ENCODE measurements at places on chromosomes 5 and 9.

DNA sequence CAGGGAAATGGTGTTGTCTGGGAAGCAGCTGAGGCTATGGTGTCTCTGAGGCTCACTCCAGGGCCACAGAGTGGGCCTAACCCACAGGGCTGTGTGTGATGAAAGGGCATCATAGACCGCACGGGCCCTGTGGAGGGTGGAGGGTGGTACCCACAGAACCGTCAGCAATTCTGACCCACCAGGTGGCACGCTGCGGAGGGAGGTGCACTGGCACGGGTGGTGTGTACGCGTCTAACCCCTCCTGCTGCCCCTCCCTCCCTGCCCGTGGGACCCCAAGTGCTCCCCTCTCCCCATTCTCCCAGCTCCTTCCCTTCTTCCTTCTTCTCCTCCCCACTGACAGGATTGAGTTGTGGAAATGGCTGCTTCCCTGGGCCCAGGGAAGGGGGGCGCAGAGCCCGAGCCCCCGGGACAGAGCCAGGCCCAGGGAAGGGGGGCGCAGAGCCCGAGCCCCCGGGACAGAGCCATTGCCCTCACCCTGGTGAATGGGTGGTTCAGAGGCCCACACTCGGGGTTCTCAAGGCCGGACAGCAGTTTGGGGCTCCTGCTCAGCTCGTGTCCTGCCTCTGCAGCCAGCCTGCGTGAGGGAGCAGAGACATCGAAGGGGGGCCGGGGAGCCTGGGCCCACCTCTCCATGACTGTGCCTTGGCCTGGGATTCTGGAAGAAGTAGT, 6.8 kb downstream of the LCN10 start:
- H3K4me3 ChIP-seq: peak overlapping the region; percentile 41
- H3K4me1 ChIP-seq: peaks cover 53% of the 10 kb centered on the region
- DNase-seq: no peak
- H3K27ac ChIP-seq: no peak overlapping the region

- peaks cover 21% of the 10 kb centered on the region for H3K4me1 ChIP-seq
- H3K4me3 ChIP-seq: peak overlapping the region; percentile 91
- no peak overlapping the region for H3K27ac ChIP-seq
- no peak for DNase-seq
- H3K27me3 ChIP-seq: no peaks in the 10 kb centered on the region
These were observed 341 bp downstream of the MXD3 start for GRCh38 chr5:177311392-177311722.

GRCh38 chr9:136290508-136291000, 13.3 kb downstream of the CCDC187 start:
- no peak overlapping the region for H3K4me3 ChIP-seq
- no peaks in the 10 kb centered on the region for H3K36me3 ChIP-seq
- no peak for DNase-seq

GRCh38 chr5:24005384-24005783, 498.0 kb downstream of the PRDM9 start:
- no peak overlapping the region for H3K4me3 ChIP-seq
- H3K36me3 ChIP-seq: no peaks in the 10 kb centered on the region
- H3K4me1 ChIP-seq: no peaks in the 10 kb centered on the region

- H3K4me1 ChIP-seq: peaks cover 4% of the 10 kb centered on the region
- H3K36me3 ChIP-seq: no peaks in the 10 kb centered on the region
- H3K4me3 ChIP-seq: no peak overlapping the region
- H3K27ac ChIP-seq: no peak overlapping the region
- H3K27me3 ChIP-seq: peaks cover 12% of the 10 kb centered on the region
These were observed 35.2 kb upstream of the LPCAT1 start for GRCh38 chr5:1558944-1559343.

DNA sequence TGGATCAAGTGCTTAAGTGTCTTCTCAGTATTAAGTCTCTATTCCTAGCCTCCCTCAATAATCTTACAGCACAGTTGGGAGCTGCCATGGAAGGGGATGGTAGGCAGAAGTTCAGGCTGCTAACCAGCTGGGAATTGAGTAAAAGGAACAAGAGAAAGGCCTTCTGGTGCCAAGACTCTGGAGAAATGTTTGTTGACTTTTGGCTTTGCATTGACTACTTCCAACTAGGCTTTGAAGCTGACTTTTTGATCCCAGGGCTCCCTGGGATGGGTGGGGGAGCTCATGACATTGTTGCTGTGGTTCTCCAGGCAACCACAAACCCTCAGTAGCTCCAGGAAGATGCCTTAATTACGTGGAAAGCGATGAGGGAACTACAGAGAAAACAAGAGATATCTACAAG, 85.2 kb upstream of the HTR4 start:
- no peaks in the 10 kb centered on the region for H3K36me3 ChIP-seq
- no peaks in the 10 kb centered on the region for H3K27me3 ChIP-seq
- DNase-seq: no peak
- peak overlapping the region; percentile 75 for H3K27ac ChIP-seq
- no peak overlapping the region for H3K4me3 ChIP-seq

GRCh38 chr5:147481874-147482705, 27.8 kb downstream of the DPYSL3 start:
- H3K4me3 ChIP-seq: no peak overlapping the region
- DNase-seq: no peak
- H3K27me3 ChIP-seq: peaks cover 6% of the 10 kb centered on the region
- H3K4me1 ChIP-seq: no peaks in the 10 kb centered on the region
- peaks cover 3% of the 10 kb centered on the region for H3K36me3 ChIP-seq
- H3K27ac ChIP-seq: no peak overlapping the region

GRCh38 chr9:93320591-93321219, 130.8 kb upstream of the FAM120A start:
- no peaks in the 10 kb centered on the region for H3K36me3 ChIP-seq
- peaks cover 24% of the 10 kb centered on the region for H3K27me3 ChIP-seq
- DNase-seq: no peak
- H3K4me1 ChIP-seq: peaks cover 7% of the 10 kb centered on the region

DNA sequence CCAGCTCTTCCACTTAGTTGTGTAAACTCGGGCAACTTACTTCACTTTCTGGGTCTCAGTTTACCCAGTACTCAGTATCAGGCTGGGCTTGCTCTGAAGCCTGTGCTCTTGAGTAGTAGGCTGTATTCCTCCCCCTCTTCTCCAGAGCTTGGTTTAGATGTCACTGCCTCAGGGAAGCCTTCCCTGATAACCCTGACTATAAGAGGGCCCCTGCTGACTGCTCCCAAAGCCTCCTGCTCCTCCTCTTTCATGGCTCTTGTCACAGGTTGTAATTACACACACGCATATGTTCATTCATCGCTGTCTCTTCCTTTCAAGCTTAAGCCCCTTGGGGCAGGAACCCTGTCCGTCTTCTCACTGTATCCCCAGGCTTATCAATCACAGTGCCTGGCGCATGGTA, 140.2 kb downstream of the RGS3 start:
- no peak for DNase-seq
- H3K27me3 ChIP-seq: no peaks in the 10 kb centered on the region
- no peak overlapping the region for H3K4me3 ChIP-seq
- H3K4me1 ChIP-seq: peaks cover 17% of the 10 kb centered on the region
- no peak overlapping the region for H3K27ac ChIP-seq
- H3K36me3 ChIP-seq: no peaks in the 10 kb centered on the region

DNA sequence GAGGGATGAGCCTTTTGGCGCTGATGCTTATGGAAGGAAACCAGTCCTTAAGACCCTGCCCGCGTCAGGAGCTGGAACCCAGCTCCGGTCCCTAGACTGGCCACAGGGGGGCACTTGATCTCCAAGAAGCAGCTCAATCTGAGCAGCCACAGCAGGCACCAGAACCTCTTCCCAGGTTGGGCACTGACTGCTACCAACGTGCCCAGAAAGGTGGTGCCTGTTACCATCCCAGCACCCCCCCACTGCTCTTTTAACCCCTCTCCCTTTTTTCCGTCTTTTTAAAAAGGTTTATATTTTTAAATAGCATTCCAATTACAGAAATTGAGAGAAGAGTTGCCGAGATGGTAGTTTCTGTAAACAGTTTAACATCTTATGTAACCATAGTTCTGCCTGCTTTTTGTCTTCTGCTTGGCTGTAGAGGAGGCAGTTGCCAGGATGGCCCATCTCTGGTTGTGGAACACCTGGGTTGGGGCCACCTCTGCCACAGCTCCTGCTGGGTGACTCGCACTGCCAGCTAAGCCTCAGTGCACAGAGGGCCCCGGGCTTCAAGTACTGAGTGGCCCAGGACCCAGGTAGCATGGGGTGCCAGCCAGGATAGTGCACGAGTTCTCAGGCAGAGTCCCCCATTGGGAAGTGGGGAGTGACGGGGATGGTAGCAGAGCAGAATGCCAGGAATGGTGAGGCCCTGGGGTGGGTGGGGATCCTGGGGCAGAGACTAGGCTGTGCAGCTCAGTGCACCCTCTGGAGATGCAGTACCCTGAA, 62.8 kb downstream of the PFDN1 start:
- H3K27me3 ChIP-seq: no peaks in the 10 kb centered on the region
- peaks cover 13% of the 10 kb centered on the region for H3K4me1 ChIP-seq
- no peaks in the 10 kb centered on the region for H3K36me3 ChIP-seq
- no peak overlapping the region for H3K4me3 ChIP-seq
- H3K27ac ChIP-seq: no peak overlapping the region

DNA sequence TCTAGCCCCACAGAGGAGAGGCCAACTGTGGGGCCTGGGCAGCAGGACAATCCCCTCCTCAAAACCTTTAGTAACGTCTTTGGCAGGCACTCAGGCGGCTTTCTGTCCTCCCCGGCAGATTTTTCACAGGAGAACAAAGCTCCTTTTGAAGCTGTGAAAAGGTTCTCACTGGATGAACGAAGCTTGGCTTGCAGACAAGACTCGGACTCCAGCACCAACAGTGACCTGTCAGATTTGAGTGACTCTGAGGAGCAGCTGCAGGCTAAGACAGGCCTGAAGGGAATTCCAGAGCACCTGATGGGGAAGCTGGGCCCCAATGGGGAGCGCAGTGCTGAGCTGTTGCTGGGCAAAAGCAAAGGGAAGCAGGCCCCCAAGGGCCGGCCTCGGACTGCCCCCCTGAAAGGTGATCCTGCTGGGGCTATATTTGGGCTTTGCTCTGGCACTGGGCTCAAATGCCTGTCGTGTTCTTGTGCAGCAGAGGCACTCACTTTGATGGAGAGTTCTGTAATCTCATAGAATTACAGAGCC, 39.4 kb downstream of the KDM3B start:
- H3K36me3 ChIP-seq: peaks cover 33% of the 10 kb centered on the region
- H3K27me3 ChIP-seq: no peaks in the 10 kb centered on the region
- no peak for DNase-seq
- H3K4me3 ChIP-seq: no peak overlapping the region

- peaks cover 10% of the 10 kb centered on the region for H3K27me3 ChIP-seq
These were observed 85.8 kb upstream of the ALDH1A1 start for GRCh38 chr9:73038613-73039012.

GRCh38 chr5:43233946-43234345, 41.9 kb downstream of the NIM1K start:
- H3K36me3 ChIP-seq: no peaks in the 10 kb centered on the region
- no peak overlapping the region for H3K4me3 ChIP-seq
- H3K27me3 ChIP-seq: no peaks in the 10 kb centered on the region
- H3K4me1 ChIP-seq: no peaks in the 10 kb centered on the region
- no peak for DNase-seq

GRCh38 chr5:98993512-98993911, 64.7 kb upstream of the CHD1 start:
- H3K4me1 ChIP-seq: peaks cover 14% of the 10 kb centered on the region
- no peak overlapping the region for H3K27ac ChIP-seq
- DNase-seq: no peak
- H3K4me3 ChIP-seq: no peak overlapping the region
- H3K27me3 ChIP-seq: no peaks in the 10 kb centered on the region

DNA sequence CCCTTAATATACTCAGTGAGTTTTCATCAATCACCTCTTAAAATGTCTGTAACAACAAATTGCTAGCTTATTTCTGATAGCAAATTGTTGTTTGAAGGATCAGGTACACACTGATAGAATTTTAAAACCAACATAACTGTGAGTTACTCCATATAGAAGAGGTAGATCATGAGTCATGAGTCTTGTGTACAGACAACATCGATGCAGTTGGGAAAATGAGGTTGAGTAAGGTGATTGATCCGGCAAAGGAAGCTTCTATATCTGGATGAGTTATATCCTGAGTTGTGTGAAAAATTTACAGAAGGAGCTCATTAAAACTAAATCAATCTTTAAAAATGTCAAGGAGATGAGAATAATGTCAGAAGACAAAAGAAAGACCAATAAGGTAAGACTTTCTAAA, 604.6 kb upstream of the RGMB start:
- no peak overlapping the region for H3K27ac ChIP-seq
- H3K4me1 ChIP-seq: no peaks in the 10 kb centered on the region
- no peak overlapping the region for H3K4me3 ChIP-seq
- no peaks in the 10 kb centered on the region for H3K36me3 ChIP-seq
- DNase-seq: no peak

GRCh38 chr5:163509291-163509951, 4.0 kb downstream of the MAT2B start:
- H3K4me3 ChIP-seq: peak overlapping the region; percentile 91
- peaks cover 55% of the 10 kb centered on the region for H3K4me1 ChIP-seq
- H3K27ac ChIP-seq: peak overlapping the region; percentile 90
- no peak for DNase-seq

DNA sequence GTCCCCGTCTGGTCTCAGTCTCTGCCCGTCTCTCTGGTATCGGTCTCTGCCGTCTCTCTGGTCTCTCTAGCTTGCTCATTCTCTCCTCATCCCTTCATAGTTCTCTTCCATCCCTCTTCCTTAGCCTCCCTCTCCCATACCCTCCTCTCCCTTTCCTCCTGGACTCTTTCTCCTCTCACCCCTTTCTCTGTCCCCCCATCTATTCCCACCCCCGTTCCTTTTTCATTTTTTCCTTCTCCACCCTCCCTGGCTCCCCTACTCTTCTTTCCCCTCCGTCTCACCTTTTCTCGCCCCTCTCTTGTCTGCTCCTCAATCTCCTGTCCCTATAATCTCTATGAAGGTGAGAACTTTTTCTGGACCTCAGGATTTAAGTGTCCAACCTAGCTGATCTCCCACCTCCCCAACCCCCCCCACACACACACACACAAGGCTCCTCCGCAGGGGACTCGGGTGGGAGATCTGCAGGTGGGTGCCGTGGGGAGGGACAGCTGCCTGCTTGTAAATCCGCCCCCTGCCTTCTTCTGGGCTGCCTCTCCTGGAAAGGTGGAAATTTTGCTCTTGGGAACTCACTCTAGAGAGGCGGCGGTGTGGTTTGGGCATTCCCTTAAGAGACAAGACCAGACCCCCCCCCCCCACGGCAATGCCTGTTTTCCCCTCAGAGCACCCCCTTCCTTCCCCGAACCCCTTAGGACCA, 953 bp downstream of the UBE2QL1 start:
- peak overlapping the region; percentile 47 for H3K27ac ChIP-seq
- no peak for DNase-seq
- H3K36me3 ChIP-seq: no peaks in the 10 kb centered on the region

DNA sequence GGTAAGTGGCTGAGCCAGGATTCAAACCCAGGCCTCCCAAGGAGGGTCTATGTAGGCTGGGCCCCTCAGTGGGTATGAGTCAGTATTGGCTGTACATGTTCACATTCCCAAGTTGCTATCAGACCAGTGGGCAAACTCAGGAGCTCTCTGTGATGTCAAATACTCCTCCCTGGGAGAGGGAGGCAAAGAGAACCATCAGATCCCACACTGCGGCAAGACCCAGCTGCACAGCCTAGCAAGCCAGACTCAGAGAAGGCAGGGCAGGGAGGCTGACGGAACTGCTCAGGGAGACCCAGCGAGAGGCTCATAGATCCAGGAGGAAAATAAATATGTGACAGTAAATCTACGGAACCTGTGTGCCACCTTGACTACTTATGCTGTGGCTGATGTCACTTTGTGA, 42.6 kb upstream of the SAP30L start:
- no peak for DNase-seq
- H3K4me3 ChIP-seq: no peak overlapping the region
- H3K36me3 ChIP-seq: no peaks in the 10 kb centered on the region

- no peaks in the 10 kb centered on the region for H3K36me3 ChIP-seq
- no peaks in the 10 kb centered on the region for H3K4me1 ChIP-seq
- no peak for DNase-seq
- no peak overlapping the region for H3K27ac ChIP-seq
These were observed 98.8 kb upstream of the SEMA6A start for GRCh38 chr5:116673453-116673852.
